ENCODE measurements at places on chromosomes 5 and 9.

- no peak for DNase-seq
These were observed 165.9 kb downstream of the ALDH1A1 start for GRCh38 chr9:72786948-72787347.

DNA sequence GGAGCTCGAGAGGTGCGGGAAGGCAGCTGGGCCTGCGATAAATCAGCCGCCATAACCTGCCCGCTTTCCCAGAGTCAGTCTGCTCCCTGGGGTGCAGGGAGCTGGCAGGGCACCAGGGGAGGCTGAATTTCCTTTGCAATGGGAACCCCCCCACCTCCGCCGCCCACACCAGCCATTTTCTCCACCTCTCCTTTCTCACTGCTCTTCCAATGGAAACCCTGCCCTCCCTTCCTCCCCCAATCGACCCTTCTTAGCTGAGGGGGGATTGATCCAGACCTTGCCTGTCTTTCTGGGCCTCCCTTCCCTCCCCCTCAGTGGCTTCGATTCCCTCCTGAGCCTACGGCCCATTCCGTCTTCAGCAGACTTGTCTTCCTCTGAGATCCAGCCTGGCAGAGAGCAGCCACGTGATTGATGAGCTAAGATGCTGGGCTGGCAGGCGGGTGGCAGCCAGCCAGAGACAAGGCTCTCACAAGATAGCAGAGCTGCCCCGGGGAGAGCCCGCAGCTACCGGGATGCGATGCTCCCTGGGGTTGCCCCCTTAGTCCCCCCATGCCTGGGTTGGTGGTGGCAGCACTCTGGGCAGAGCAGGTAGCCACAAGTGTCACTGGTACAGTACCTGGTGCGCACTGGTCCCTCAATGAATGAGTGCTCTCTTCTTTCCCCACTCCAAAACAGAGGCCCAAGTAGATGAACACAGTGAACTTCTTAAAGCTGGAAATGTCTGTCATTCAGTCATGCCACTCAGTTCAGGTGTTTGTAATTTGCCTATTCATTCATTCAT, 53.7 kb upstream of the FABP6 start:
- DNase-seq = no peak

DNA sequence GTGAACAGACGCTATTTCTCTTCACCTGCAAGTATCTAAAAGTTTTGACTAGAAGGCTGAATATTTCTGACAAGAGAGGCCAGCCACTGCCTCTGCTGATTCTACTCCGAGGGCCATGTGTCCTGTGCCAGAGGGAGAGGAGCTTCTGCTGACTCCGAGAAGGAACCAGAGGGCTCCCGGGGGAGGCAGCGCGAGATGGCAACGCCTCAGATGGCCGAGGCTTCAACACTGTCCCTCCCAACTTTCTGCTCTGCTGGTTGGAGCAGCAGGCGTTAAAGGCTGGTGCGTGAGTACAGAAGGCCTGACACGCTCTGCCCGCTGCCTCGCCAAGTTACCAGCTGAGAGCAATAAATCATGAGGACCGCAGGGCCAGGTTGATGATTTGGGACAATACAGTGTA, 178.8 kb downstream of the GAPVD1 start:
- no peak for DNase-seq

- no peak for DNase-seq
These were observed 40.7 kb upstream of the ATP6V1G1 start for GRCh38 chr9:114546851-114547250.

GRCh38 chr5:64978546-64978945, 209.8 kb downstream of the CWC27 start:
- no peak for DNase-seq
